Foreskin melanocyte (primary cell): ENCODE measurements at places on chromosomes 11 and 22.

- no peak for DNase-seq
These were observed 32.5 kb upstream of the POLD3 start for GRCh38 chr11:74559934-74560309.

GRCh38 chr22:40332319-40332781 lies 13.9 kb upstream of the ADSL start:
- no peak for DNase-seq

GRCh38 chr11:107151158-107151557 lies 132.9 kb upstream of the GUCY1A2 start:
- DNase-seq, result no peak

GRCh38 chr11:111911563-111912401 lies at the start of gene CRYAB:
CRYAB (minus strand) TSS chr11:111911770; CDS start chr11:111911724, 46 bp downstream.
- DNase-seq, result peak; percentile 80

DNA sequence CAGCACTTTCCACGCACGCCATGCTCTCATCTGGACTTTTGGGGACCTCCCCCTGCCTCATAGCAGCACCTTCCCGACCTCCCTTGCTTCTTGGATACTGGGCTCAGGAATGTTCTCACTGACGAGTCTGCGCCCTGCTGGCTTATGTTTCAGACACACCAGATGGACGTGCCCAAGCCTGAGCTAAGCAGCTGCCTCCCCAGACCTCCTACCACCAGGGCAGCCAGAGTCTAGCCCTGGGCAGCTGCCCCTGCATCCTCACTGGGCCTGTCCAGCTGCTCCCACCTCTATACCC lies 13.2 kb upstream of the RGL4 start:
- no peak for DNase-seq

DNA sequence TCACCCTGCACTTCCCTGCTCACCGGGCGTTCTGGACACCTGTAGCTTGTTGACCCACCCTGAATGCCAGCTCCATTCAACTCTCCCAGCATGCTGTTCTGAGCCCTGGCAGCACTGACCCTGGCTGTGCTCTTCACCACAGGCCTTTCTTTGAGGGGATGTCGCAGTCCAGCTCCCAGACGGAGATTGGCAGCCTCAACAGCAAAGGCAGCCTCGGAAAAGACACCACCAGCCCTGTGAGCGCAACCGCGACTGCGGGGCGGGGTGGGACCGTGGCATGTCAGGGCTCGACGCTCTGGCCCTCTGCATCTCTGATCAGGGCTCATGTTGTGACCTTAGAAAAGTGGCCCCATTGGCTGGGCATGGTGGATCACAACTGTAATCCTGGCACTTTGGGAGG lies 47.4 kb upstream of the RAB1B start:
- no peak for DNase-seq

DNA sequence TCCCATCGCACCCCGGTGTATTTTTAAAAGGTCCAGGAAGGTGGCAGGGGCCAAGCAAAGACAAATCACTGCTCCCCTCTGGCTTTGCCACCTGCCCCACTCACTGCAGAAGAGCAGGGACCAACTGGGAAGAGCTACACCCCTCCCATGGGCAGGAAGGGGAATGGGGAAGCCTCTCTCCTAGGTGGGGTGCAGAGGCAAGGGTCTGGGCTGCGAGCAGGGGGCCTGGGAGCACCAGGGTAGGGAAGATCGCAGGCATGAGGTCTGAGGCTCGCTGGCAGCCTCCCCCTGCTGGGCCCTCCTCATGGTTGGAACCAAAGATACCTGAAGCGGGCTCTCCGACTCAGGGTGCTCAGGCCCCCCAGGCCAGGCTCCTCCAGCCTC lies 36.8 kb downstream of the PISD start:
- no peak for DNase-seq

DNA sequence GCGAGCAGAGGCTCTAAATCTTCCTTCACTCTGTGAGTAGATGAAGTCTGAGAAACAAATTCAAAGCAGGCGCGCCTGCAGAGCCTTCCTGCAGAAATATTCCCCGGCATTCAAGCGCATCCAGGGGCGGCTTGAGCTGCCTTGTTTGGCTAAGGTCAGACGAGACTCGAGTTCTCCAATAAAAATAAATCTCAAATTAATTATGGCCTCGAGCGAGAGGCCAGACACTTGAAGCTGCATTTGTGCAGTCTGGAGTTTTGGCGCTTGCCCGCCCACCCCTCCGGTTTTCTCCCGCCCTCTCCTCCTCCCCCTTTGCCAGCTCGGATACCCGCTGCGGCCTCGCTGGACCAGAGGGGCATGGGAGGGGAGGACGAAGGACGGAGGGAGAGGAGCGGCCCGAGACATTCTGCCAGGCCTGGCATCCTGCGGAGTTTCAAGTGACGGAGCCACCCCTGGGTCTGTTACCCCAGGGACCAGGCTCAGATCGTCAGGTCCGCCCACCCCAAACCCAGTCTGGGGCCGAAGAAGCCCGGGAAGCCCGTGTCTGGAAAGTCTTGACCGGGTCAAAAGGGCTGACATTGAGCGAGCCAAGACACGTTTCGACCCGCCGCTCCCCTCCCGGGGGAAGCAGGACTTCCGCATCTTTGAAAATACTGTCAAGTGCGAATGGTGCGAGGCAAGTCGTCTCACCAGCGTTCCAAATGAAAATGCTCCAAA lies 3.8 kb upstream of the FLI1 start:
- DNase-seq, result no peak

GRCh38 chr11:93370260-93370659 lies 39.7 kb downstream of the DEUP1 start:
- DNase-seq, result no peak

DNA sequence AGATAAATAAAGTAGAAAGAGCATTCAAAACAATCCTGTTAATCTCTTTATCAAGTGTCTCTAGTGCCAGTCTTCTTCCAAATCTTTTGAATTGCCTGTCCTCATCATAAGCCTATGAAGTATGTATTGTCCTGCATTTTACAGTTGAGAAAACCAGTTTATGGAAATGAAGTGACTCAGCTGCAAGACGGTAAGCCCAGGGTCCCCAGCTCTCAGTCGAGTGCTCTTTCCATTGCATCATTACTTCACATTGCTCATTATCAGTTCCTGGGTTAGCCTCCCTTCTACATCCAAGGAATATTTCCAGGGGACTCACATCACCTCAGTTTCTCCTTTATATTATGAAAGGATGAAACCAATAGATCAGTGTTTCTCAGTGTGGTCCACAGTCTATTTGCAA lies 9.1 kb upstream of the P4HA3 start:
- no peak for DNase-seq

- DNase-seq, result no peak
These were observed at the start of gene SPI1 for GRCh38 chr11:47378010-47378835. SPI1 (minus strand) TSS chr11:47378547; CDS start chr11:47378353, 194 bp downstream.

DNA sequence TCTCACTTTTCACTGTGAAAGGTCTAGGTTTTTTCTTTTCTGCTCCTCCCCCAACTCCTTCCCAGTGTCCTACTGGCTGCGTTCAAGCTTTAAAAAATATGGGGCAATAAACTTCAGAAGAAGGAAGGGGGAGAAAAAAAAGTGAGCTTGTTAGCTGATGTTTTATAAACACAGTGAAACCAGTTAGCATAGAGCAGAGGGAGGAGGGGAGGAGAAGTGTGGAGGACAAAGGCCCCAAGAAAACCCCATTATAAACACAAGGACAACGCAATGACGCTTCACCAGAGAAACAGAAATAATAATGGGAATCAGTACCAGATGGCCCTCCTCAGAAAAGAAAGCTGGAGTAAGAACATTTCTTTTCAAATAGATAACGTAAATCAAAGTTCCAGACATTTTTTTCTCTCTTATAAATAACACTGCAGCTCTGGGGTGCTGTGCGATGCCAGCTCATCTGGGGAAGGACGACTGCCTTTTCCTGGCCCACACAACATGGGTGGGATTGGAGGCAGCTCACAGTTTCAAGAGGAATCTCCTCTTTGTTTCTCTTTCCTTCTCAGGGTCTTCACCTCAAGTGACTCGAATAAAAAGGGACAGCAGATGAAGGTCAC lies 235.4 kb upstream of the NARS2 start:
- no peak for DNase-seq

DNA sequence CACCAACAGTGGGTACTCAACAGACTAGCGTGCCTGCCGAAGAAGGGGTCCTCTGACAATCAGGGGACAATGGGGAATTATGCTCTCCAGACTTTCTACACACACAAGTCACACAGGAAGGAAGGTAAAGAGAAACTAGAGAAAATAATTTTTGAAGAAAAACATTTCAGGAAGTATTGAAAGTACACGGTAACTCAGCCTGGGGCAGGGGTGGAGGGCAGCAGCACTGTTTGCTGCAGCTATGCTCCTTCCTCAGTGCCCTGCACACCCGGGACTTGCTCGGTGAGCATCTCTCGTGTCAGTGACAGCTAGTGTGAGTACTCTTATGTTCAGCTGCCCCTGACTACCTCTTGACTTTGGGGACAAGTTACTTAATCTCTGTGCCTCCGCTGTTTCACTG lies 18.0 kb upstream of the APOA1 start:
- no peak for DNase-seq

DNA sequence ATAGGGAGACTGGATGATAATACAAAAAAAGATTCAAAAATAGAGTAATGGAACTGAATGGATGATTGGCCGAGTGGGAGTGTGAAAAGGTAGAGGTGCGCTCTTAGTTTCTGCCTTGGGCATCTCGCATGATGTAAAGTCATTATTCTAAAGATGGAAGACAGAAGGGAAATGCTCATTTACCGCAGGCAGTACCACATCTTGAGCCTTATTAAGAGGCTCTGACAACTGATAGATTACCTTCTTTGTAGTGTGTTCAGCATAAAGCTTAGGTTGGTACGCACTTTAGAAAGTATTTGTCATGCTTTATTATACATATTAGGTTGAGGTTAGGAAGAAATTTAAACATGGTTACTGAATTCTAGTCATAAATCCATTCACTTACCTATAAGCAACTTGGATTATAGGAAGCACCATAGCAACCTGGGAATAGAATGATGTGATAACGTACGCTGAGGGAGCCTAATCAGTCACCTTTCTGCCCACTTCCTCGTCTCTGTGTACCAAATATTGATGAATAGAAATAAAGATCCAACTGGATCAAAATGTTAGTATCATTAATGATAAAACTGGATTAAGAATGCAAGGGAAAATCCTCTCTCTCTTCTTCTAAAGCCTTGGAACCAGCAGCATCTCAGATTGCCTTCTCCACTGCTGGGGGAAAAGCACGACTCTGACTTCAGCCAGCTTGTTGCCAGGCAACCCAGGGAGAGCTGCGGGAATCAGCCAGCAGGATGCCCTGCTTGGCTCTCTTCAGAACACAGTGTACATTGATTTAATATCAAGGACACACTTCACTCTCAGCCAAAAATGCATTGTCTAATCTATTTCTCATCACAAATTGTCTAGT lies 29.0 kb upstream of the VWA5A start:
- DNase-seq, result no peak

- DNase-seq, result no peak
These were observed 45.3 kb downstream of the SMIM38 start for GRCh38 chr11:69201066-69201365.

- DNase-seq, result no peak
These were observed 752.7 kb downstream of the METTL15 start for GRCh38 chr11:28860893-28861292.

GRCh38 chr11:70483077-70483861 lies 84.9 kb downstream of the CTTN start:
- DNase-seq, result no peak

- DNase-seq, result no peak
These were observed 41.2 kb downstream of the SYTL2 start for GRCh38 chr11:85769771-85770170.

DNA sequence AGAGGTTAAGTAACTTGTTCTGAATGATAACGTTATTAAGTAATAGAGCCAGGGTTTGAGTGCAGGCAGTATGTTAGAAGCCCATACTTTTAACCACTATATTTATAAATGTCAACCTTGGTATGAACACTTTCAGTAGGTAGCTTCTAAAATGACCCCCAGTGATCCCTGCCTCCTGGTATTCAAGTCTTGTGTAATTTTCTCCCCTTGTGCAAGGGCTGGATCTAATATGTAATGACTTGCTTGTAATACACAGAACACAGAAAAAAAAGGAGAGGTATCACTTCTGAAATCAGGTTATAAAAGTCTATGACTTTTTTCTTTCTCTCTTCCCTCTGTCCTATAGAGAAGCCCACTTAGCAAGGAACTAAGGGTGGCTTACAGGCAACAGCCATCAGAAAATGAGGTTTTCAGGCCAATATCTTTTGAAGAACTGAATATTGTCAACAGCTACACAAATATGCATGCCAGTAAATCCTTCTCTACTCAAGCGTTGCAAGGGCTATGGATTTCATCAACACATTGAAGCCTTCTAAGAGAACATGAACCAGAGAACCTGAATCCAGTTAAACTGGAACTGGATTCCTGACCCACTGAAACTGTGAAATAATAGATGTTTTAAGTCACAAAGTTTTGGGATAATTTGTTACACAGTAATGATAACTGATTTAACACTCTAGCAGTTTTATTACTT lies 712.3 kb downstream of the METTL15 start:
- no peak for DNase-seq

- DNase-seq, result no peak
These were observed 5.5 kb downstream of the ESS2 start for GRCh38 chr22:19139001-19139356.
